ENCODE measurements at places on chromosomes 2 and 18. TPM values are rescaled to one million over a fixed set of nuclear protein-coding genes. Genes with fewer than 3 reads are reported as not detected.

- DNase-seq: no peak
These were observed 246.8 kb downstream of the IKZF2 start for GRCh38 chr2:212904646-212905045.

Gene GCKR
- total RNA-seq: not detected

GRCh38 chr2:110659248-110659647, 18.6 kb downstream of the BUB1 start:
- DNase-seq: no peak

GRCh38 chr2:165793161-165793778, 777 bp downstream of the GALNT3 start:
- DNase-seq: no peak

Gene SAG
- total RNA-seq: not detected

GRCh38 chr2:3154146-3154545, 223.5 kb downstream of the EIPR1 start:
- DNase-seq: no peak

Gene SATB2
- 0.18 TPM for total RNA-seq

Gene OSR1
- total RNA-seq: not detected

DNA sequence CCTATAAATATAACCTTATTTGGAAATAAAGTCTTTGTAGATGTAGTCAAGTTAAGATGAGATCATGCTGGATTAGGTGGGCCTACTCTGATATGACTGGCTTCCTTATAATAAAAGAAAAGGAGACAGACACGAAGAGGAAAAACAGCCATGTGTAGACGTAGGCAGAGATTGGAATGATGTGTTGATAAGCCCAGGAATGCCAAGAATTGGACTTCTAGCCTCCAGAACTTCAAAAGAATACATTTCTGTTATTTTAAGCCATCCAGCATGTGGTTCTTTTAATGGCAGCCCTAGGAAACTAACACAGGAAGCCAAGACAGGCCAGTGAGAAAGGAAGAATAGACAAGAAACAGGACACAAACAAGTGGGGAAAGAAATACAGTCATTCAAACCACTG, 68.6 kb downstream of the NYAP2 start:
- DNase-seq: no peak

DNA sequence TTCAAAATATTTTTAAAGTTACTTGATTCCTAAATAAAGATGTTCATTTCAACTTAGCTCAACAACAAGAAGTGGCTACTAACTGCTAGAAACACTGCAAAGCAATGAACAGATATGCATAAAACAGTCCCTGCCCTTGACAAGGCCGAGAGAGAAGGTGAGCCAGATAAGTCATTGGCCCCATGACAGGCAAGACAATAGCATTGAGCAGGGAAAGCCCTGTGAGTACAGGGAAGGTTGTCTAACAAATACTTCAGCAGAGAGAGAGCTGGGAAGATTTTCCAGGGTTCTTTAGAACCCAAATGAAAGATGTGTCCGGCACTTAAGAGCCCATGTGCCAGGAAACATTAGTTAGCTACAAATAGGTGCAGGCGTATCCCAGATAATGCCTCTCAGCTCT, 4.7 kb downstream of the LAMA1 start:
- DNase-seq: no peak

DNA sequence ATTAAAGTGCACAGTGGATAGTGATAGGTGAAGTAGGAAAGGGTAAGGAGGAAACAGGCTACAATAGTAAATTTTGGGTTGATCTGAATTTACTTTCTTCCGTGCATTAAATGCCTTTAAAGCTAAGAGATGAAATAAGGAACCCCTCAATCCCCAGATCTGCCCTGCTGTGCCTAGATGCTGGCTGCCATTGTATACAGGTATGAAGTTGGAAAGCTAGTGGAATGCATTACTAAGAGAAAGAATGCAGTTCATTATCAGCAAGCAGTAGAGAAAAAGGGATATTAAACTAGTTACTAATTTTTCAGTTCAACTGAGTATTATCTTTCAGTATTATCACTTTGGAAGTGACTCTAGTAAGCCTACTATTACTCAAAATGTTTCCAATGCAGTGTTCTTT, 93.3 kb downstream of the WDPCP start:
- no peak for DNase-seq

Gene RBM43
- 1.4 TPM for total RNA-seq

- no peak for DNase-seq
These were observed 1.3 kb downstream of the USP34 start for GRCh38 chr2:61469424-61470121.

Gene DNAJC5G
- not detected for total RNA-seq

- DNase-seq: no peak
These were observed 130.6 kb upstream of the OTX1 start for GRCh38 chr2:62920070-62920469.

GRCh38 chr2:236755278-236755840, 185.7 kb downstream of the ACKR3 start:
- DNase-seq: no peak

DNA sequence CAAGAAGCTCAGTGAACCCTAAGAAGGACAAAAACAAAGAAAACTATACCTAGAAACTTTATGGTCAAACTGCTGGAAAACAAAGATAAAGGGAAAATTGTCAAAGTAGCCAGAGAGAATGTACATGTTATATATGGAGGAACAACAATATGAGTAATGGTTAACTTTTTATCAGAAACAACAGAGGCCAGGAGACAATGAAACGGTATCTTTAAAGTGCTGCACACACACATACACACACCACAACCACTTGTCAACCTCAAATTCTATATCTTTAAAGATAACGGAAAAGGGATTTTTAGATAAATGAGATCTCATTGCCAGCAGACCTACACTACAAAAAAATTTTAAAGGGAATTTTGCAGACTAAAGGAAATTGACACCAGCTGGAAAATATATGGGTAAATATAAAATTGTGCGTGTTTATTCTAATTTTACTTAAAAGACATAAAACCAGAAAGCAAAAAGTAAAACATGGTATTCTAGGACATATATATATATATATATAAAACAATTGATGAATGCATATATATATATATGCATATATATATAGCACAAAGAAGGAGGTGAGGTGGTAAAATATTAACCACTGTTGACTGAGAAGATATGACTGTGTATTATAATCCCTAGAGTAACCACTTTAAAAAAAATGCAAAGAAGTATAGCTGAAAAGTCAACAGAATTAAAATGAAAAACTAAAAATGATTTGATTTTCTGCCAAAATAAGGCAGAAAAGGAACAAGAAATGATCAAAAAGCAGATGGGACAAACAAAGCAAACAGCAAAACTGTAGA, 172.0 kb downstream of the SRBD1 start:
- DNase-seq: no peak

DNA sequence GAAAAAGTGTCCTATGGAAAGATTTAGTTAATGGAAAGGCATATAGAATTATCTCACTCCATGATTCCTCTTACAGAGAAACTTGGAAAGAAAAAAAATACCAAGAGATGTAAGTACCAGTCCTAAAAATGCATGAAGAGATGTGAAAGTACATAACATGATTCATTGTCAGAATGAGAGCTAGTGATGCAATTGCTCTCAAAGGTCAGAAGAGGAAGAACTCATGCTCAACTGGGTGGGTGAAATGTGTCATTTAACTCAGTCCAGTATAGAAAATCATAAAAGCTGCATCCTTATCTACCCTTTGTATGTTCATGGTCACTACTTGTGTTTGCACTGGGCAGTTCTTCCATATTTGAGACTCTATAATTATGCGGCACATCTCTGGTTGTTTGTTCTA, 300.0 kb upstream of the PIK3C3 start:
- no peak for DNase-seq

- DNase-seq: no peak
These were observed 5.0 kb downstream of the SLC66A3 start for GRCh38 chr2:11160256-11160655.

Gene CRACDL
- 0.16 TPM for total RNA-seq

DNA sequence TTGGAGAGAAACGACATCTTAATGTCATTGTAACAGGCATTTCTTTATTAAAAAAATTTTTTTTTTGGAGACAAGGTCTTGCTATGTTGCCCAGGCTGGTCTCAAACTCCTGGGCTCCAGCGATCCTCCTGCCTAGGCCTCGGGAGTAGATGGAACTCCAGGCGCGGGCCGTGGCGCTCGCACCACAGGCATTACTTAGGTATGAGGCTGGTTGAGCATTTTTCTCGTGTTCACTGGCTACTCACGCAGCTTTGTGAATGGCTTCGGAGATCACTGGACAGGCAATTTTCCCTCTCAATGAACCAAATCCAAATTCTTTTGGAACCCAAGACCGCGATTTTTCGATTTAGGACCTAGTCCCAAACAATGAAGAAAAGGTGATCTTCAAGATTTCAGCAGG, 795 bp upstream of the TCF7L1 start:
- DNase-seq: no peak

Gene DYSF
- total RNA-seq: 0.16 TPM

Gene REEP1
- 0.13 TPM for total RNA-seq

DNA sequence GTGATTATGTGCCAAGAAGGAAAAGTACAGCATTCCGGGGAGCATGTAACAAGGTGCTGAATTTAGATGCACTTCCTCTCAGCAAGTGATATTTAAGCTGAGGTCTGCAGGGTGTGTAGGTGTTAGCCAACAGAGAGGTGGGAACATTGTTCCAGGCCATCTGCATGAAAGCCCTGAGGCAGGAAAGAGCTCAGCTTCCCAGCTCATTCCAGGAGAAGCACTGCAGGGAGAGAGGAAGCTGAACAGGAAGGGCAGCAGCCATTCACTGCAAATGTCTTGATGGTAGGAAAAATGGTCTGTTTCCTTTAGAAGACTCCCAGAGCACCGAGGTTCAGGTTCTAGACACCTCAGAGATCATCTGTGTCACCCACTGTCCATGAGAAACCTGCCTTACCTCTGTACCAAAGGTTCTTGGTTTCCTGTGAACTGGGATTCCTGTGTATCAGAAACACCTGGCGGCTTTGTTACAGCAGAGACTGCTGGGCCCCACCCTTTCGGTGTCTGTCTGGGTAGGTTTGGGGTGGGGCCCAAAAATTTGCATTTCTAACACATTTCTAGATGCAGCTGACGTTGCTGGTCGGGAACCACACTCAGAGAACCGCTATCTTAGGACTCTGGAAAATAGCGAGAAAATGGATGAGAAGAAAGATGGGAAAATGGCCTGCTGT, 84.0 kb downstream of the RTN4 start:
- DNase-seq: no peak

DNA sequence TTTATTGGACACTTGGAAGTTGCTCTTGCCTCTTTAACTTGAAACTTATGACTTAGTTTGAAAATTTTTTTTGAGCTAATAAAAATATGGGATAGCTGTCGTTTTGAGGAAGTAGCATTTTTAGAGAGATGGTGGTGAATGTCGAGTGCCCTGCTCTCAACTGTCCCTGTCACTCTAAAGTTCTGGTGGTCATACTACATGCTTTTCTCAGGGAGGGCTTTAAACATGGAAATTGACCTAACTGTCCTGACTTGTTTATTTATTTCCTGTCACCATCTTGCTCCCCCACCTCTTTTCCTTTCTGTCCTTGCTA, 16.0 kb downstream of the CEP192 start:
- DNase-seq: no peak

DNA sequence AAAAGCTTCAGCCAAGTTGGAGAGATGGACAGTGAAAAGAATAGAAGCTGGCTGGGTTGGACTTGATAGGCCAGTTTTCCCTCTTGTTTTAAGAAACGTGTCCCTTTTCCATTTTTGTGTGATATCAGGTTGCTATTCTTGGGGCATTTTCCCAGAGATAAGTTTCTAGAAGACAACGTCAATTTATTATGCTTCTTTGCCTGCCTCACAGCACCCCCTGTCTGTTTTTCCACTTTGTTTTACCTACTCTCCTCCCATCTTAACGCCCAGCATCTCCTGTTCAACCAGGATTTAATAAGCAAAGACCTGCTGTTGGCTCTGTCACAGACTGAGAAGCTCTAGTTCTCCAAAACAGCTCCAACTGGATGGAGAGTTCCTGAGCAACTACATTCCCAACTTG, 317.8 kb upstream of the ZNF521 start:
- DNase-seq: no peak

- no peak for DNase-seq
These were observed 953.5 kb downstream of the CNTNAP5 start for GRCh38 chr2:124978597-124978996.

- no peak for DNase-seq
These were observed 87.3 kb downstream of the COLEC12 start for GRCh38 chr18:413233-413632.

Gene SNTG2
- total RNA-seq: 0.98 TPM

GRCh38 chr2:239606741-239607516, 206.1 kb upstream of the HDAC4 start:
- DNase-seq: no peak

- no peak for DNase-seq
These were observed 173.1 kb downstream of the RNF152 start for GRCh38 chr18:61719671-61720070.

GRCh38 chr2:7111626-7112025, 194.4 kb downstream of the RNF144A start:
- no peak for DNase-seq

Gene ASTL
- total RNA-seq: 2.3 TPM

- no peak for DNase-seq
These were observed 1.4 kb downstream of the DNMT3A start for GRCh38 chr2:25340181-25340921.

DNA sequence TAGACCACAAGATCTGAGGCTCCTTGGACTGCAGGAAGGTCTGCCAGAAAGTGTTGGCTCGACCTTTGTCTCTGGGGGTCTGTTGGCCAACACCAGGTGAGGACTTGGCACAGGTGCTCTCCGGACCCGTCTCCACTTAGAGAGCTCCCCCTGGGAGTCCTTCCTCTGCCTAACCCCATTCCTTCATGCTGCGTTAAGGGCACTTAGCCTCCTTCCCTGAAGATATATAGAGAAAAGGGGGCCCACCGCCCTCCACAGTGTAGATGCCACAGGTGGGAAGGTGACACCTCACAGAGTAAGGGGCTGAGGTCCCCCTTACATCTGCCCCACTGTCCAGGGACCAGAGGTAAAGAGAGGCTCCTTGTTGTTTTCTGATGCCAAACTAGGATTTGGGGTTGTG, 8.2 kb downstream of the IGFBP5 start:
- no peak for DNase-seq

Gene PAX8
- total RNA-seq: 1.1 TPM

GRCh38 chr2:86176597-86176996, 18.7 kb downstream of the IMMT start:
- DNase-seq: no peak

GRCh38 chr18:9952633-9953416, 39.0 kb downstream of the VAPA start:
- DNase-seq: no peak

GRCh38 chr2:190583507-190584337, 49.2 kb upstream of the NEMP2 start:
- no peak for DNase-seq

Gene SERPINB7
- total RNA-seq: not detected

- DNase-seq: no peak
These were observed 335.3 kb downstream of the PTPRM start for GRCh38 chr18:7902399-7902839.

Gene OTOS
- total RNA-seq: not detected

Gene HOXD10
- not detected for total RNA-seq

DNA sequence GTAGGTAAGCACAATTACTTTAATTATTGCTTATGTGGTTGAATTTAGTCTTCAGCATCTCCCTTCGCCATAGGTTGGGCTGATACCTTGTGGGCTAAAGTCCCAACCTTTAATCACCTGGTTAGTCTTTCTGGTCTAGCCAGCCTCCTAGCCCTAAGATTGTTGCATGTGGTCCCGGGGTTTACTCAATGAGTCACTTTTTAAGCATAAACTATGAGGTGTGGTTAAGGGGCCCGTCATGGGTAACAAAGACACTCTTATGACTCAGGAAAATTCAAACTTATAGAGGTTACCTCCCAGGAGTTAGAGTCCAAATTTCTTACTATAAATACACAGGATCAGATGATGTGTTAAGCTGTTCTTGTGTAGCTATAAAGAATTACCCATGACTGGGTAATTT, 841.6 kb downstream of the TRIB2 start:
- DNase-seq: no peak

GRCh38 chr18:48313792-48314191, 95.4 kb downstream of the ZBTB7C start:
- no peak for DNase-seq
